Chondrocyte (in vitro differentiated cells): ENCODE measurements at places on chromosomes 2 and 18. TPM values are rescaled to one million over a fixed set of nuclear protein-coding genes. Genes with fewer than 3 reads are reported as not detected.
A peak's percentile ranks its signal among the peaks of the same experiment; 100 is the strongest.

- no peaks in the 10 kb centered on the region for H3K36me3 ChIP-seq
- no peaks in the 10 kb centered on the region for H3K4me1 ChIP-seq
- H3K27me3 ChIP-seq = peaks cover 19% of the 10 kb centered on the region
- DNase-seq = no peak
- no peak overlapping the region for H3K4me3 ChIP-seq
Observed at GRCh38 chr2:126880324-126880723, 18.4 kb upstream of the TEX51 start.

- no peak for DNase-seq
- no peak overlapping the region for H3K4me3 ChIP-seq
- H3K36me3 ChIP-seq = peaks cover 11% of the 10 kb centered on the region
Observed at GRCh38 chr2:217842017-217842416, 160.8 kb downstream of the TNS1 start.

DNA sequence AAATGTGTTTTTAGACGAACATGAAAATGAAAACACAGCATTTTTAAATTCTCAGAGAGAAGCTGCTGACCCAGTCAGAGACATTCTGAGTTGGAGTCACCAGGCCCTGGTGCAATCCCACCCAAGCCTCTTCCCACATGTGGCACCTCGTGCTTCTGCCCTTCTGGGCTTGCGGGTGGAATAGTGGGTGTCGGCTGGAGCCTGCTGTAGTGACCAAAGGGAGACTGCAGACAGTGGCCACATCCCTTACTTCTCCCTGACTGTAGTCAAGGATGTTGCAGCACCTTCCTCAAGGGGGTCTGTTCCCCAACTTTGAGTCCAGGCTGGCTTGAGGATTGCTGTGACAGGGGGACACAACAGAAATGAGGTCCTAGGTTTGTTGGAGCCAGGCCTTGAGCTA, 104.4 kb upstream of the GLI2 start:
- no peak overlapping the region for H3K27ac ChIP-seq
- peaks cover 34% of the 10 kb centered on the region for H3K27me3 ChIP-seq
- peaks cover 17% of the 10 kb centered on the region for H3K4me1 ChIP-seq
- H3K36me3 ChIP-seq = no peaks in the 10 kb centered on the region
- no peak overlapping the region for H3K4me3 ChIP-seq

The ANKRD29 gene
- total RNA-seq = 0.48 to 0.85 TPM (median 0.50 TPM) in 3 replicates

- H3K4me1 ChIP-seq = peaks cover 5% of the 10 kb centered on the region
- H3K36me3 ChIP-seq = peaks cover 50% of the 10 kb centered on the region
- H3K4me3 ChIP-seq = no peak overlapping the region
- H3K27me3 ChIP-seq = no peaks in the 10 kb centered on the region
Observed at GRCh38 chr2:233263045-233263570, 11.6 kb downstream of the ATG16L1 start.

The BOLL gene
- not detected in 3 replicates for total RNA-seq

- peaks cover 94% of the 10 kb centered on the region for H3K4me1 ChIP-seq
- no peak for DNase-seq
- peak overlapping the region; percentile 78 for H3K27ac ChIP-seq
- H3K4me3 ChIP-seq = no peak overlapping the region
- no peaks in the 10 kb centered on the region for H3K27me3 ChIP-seq
- peaks cover 5% of the 10 kb centered on the region for H3K36me3 ChIP-seq
Observed at GRCh38 chr2:109330056-109330455, 201.1 kb downstream of the SH3RF3 start.

GRCh38 chr18:60541661-60542060, 169.1 kb upstream of the MC4R start:
- no peak overlapping the region for H3K4me3 ChIP-seq
- no peaks in the 10 kb centered on the region for H3K36me3 ChIP-seq
- no peak for DNase-seq
- H3K27ac ChIP-seq = no peak overlapping the region

- H3K27ac ChIP-seq = peak overlapping the region; percentile 99
- H3K36me3 ChIP-seq = no peaks in the 10 kb centered on the region
- H3K27me3 ChIP-seq = no peaks in the 10 kb centered on the region
- peaks cover 39% of the 10 kb centered on the region for H3K4me1 ChIP-seq
- H3K4me3 ChIP-seq = peak overlapping the region; percentile 90
- DNase-seq = peak; percentile 59
Observed at GRCh38 chr2:70124983-70125480, 37.8 kb downstream of the PCBP1 start.

DNA sequence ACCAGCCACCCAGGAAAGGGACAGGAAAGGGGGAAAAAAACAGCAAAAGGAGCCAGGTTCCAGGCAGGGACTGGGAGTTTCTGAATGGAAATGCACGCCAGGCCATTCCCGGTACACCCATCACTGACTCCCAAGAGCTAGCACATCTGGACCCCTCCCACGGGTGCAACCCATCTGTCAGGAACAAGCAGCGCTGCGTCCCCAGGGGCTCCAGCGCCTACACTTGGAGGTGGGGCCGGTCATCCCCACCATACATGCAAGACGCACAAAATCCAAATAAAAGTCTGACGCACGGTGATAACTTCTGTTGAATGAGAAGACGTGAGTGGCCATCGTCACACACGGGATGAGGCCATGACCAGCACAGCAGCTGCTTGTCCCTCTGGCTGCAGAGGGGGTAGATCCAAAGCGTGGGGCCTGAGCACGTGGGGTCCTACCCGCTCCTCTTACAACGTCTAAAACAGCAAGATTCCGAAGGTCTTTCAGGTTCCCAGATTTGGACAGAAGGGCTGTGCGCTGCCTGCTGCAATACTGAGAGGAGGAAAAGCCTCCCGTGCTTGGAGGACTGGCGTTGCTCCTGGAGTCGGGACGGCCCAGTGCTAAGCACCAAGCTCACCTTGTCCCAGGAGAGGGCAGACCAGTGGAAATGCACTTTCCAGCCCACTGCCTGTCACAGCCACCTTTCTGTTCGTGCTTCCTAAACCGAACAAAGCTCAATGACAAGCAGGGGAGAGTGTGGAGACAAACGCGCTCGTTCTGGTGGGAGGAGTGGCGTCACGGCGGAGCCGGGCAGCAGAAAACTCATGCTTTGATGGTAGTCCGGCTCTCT, 68.9 kb downstream of the NDUFA10 start:
- H3K27me3 ChIP-seq = no peaks in the 10 kb centered on the region
- H3K4me3 ChIP-seq = no peak overlapping the region
- DNase-seq = peak; percentile 73
- H3K4me1 ChIP-seq = peaks cover 27% of the 10 kb centered on the region
- H3K36me3 ChIP-seq = peaks cover 10% of the 10 kb centered on the region

GRCh38 chr2:467543-467891, 179.6 kb upstream of the ALKAL2 start:
- no peaks in the 10 kb centered on the region for H3K36me3 ChIP-seq
- no peak for DNase-seq

- H3K27me3 ChIP-seq = no peaks in the 10 kb centered on the region
- peaks cover 33% of the 10 kb centered on the region for H3K4me1 ChIP-seq
- H3K4me3 ChIP-seq = no peak overlapping the region
- H3K27ac ChIP-seq = peak overlapping the region; percentile 67
Observed at GRCh38 chr2:74226648-74227213, 28.3 kb downstream of the MTHFD2 start.

The IDH1 gene
- 68.5 to 78.2 TPM (median 75.9 TPM) in 3 replicates for total RNA-seq

- no peaks in the 10 kb centered on the region for H3K27me3 ChIP-seq
- H3K4me1 ChIP-seq = peaks cover 12% of the 10 kb centered on the region
- no peak for DNase-seq
Observed at GRCh38 chr2:237643582-237644380, 16.4 kb downstream of the LRRFIP1 start.

GRCh38 chr2:174614261-174614660, 16.7 kb upstream of the WIPF1 start:
- no peak overlapping the region for H3K4me3 ChIP-seq
- peaks cover 54% of the 10 kb centered on the region for H3K4me1 ChIP-seq
- peaks cover 2% of the 10 kb centered on the region for H3K36me3 ChIP-seq
- no peak for DNase-seq

- H3K27ac ChIP-seq = no peak overlapping the region
- no peaks in the 10 kb centered on the region for H3K4me1 ChIP-seq
- no peaks in the 10 kb centered on the region for H3K27me3 ChIP-seq
- no peak for DNase-seq
Observed at GRCh38 chr2:152620208-152620607, 97.1 kb downstream of the PRPF40A start.

DNA sequence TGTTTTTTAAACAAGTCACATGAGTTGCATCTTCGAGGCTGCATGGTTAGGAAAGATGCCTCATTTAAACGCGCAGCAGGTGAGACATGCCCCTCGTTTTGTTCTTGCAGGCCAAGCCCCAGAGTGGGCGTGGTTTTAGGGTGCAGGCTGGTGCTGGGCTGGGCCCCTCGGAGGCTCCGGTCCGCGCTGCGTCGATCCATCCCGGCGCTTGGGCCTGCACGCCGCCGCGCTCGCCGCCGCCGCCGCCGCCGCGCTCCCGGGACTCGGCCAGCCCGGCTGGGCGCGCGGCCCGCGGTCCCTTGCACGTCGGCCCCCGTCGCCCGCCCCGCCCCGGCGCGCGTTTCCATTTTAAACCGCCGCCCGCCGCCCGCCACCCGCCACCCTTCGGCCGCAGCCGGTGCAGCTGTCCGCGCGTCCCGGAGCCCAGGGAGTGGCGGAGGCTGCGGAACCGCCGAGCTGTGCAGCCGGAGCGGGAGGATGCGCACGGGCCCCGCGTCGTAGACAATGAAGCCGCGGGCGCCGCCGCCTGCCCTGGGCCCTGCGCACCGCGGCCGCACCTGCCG, 175.5 kb downstream of the AGAP1 start:
- no peak for DNase-seq
- H3K27me3 ChIP-seq = no peaks in the 10 kb centered on the region
- H3K4me3 ChIP-seq = peak overlapping the region; percentile 46
- no peaks in the 10 kb centered on the region for H3K36me3 ChIP-seq
- peaks cover 41% of the 10 kb centered on the region for H3K4me1 ChIP-seq

- peaks cover 84% of the 10 kb centered on the region for H3K4me1 ChIP-seq
- peak overlapping the region; percentile 85 for H3K4me3 ChIP-seq
- H3K27me3 ChIP-seq = no peaks in the 10 kb centered on the region
- no peak for DNase-seq
- no peaks in the 10 kb centered on the region for H3K36me3 ChIP-seq
Observed at GRCh38 chr2:54559593-54560145, 103.5 kb downstream of the SPTBN1 start.

The IL1RL1 gene
- total RNA-seq = not detected in 3 replicates

The PLGLB2 gene
- total RNA-seq = 3.7 to 6.5 TPM (median 4.8 TPM) in 3 replicates

The GPR45 gene
- not detected in 3 replicates for total RNA-seq

DNA sequence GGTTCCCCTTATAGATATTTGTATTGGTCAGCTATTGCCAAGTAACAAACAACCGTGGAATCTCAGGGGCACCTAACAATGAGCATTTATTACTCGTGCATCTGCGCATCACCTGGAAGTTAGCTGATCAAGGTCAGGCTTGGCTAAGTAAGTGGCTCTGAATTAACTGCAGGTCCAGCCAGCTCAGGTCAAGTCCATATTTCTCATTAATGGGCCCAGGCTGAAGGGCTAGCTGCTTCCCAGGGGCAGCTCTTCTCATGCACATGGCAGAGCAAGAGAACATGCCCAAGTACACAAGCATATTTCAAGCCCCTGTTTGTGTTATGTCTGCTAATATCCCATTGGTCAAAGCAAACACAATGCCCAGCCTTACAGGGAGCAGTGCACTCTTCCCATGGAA, 7.8 kb upstream of the DGUOK start:
- peaks cover 41% of the 10 kb centered on the region for H3K36me3 ChIP-seq
- no peak for DNase-seq
- H3K27me3 ChIP-seq = no peaks in the 10 kb centered on the region
- H3K4me3 ChIP-seq = no peak overlapping the region
- peaks cover 3% of the 10 kb centered on the region for H3K4me1 ChIP-seq

The FBLN7 gene
- 0.77 to 1.3 TPM (median 1.0 TPM) in 3 replicates for total RNA-seq

DNA sequence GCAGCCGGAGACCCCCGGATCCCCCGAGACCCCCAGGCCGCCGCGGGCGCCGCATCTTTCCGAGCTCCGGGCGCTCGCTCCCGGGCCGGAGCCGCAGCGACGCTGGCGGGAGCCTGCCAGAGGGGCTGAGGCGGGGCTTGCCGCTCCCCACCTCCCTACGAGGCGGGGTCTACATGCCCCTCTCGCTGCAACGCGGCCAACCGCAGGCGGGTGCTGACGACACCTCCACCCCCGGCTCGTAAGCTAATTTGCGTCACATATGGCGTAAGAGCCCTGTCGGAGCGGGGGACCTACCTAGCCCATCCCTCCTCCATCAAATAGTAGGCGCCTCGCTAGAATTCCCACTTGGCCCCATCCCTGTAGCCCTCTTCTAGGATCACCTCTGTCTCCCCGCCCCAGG, at the start of gene PTPRN:
Gene PTPRN (minus strand): TSS at position 124 of the 400 bp plus-strand sequence. CDS start 69 bp downstream, at position 55.
- H3K27me3 ChIP-seq = peaks cover 45% of the 10 kb centered on the region
- H3K27ac ChIP-seq = no peak within 1 kb of the TSS
- H3K36me3 ChIP-seq = no peaks in the 10 kb centered on the region
- H3K4me1 ChIP-seq = peaks cover 7% of the 10 kb centered on the region

The CD226 gene
- 0.62 to 1.3 TPM (median 0.82 TPM) in 3 replicates for total RNA-seq

DNA sequence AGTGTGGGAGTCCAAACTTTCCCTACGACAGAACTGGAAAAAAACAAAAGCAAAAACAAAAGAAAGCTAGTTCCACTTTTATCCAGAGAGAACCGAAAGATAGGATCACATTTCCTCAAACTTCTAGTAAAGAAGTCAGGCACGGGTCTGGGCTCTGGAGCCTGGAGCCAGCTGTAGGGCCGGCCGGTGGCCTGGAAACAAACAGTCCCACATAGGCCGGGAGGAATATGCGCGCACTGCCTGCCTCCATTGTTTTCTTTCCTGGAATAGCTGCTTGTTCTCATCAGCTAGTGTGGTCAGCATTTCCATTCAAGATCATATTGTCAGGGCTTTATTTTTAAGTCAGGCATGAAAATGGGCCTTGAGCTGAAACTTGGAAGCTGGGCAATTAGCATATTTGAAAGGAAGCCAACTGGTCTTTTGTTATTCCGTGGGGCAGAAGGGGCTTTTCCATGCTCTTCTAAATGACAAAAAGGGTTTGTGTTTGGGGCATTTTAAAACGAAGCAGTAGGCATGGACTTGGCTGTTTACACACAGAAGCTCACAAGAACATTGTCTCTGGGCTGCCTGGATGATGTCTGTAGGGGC, 58.7 kb upstream of the RFX8 start:
- no peaks in the 10 kb centered on the region for H3K27me3 ChIP-seq
- no peaks in the 10 kb centered on the region for H3K36me3 ChIP-seq
- H3K27ac ChIP-seq = no peak overlapping the region
- H3K4me3 ChIP-seq = no peak overlapping the region

The CDH20 gene
- not detected in 3 replicates for total RNA-seq

The SLC5A7 gene
- not detected in 3 replicates for total RNA-seq

GRCh38 chr2:2452961-2453360, 121.9 kb upstream of the MYT1L start:
- no peak overlapping the region for H3K4me3 ChIP-seq
- H3K4me1 ChIP-seq = no peaks in the 10 kb centered on the region
- H3K36me3 ChIP-seq = no peaks in the 10 kb centered on the region
- peaks cover 3% of the 10 kb centered on the region for H3K27me3 ChIP-seq
- DNase-seq = no peak

DNA sequence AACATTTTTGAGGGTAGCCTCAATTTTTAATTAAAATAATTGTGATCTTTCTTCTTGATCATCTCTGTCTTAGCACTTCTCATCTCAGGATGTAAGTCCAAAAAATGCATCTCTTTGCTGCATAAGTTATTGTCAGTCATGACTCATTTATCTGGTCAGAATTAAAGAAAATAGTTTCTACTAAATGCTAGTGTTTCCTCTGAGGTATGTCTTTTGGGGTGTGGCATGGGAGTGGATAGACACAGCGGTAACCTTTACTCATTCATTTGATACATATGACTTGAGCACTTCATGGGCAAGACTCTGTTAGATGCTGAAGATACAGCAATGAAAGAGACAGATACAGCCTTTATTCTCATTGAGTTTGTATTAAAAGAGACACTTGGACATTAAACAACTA, 284.7 kb downstream of the IRS1 start:
- no peak for DNase-seq
- H3K27me3 ChIP-seq = no peaks in the 10 kb centered on the region
- no peak overlapping the region for H3K4me3 ChIP-seq
- H3K36me3 ChIP-seq = no peaks in the 10 kb centered on the region
